ENCODE measurements at places on chromosomes 13 and 19.

- no peak for DNase-seq
Observed at GRCh38 chr13:98457053-98457452, 119.9 kb downstream of the STK24 start.

DNA sequence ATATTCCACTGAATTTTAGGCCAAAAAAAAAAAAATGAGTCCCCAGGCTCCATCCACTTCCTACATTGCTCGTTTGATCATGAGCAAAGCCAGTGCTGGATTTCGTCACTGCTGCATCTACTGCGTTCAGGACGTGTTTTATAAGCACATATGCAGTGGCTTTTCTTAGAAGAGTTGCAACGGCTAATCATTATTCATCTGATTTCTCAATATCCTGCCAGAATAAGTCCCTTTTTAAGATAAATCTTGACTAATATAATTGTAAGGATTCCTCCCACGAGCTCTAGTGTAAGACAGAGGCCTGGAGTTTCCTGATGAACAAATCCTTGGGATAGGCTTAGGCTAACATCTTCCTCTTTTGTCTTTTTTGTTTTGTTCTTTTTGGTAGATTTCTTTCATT is 19.5 kb downstream of the FAM124A start:
- no peak for DNase-seq

- no peak for DNase-seq
Observed at GRCh38 chr19:9013988-9014387, 3.8 kb upstream of the MUC16 start.

- no peak for DNase-seq
Observed at GRCh38 chr19:46317339-46317738, 20.5 kb downstream of the HIF3A start.

DNA sequence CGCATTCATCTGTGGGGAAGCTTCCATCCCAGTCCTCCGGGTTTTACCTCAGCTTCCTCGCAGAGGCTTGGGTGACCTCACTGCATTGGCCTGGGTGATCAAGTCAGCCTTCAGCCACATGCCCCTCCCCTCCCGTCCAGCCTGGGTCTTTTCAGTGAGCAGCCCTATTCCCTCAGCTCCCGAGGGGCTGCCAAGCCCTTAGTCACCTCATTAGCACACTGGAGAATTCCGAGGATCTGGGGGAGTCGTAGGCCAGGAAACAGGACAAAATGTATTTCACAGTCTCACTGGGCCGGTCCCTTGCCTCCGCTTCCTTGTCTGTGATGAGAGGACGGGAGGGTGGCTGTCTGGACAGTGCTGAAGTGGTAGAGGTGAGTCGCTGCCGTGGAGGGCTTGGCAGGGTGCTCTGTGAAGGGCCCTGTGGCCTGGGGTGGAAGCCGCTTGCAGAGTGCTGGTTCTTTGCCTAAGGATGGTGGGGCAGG is 19.9 kb downstream of the KDM4B start:
- DNase-seq, result no peak

GRCh38 chr13:27960362-27961226 is 8.5 kb downstream of the CDX2 start:
- peak; percentile 54 for DNase-seq

DNA sequence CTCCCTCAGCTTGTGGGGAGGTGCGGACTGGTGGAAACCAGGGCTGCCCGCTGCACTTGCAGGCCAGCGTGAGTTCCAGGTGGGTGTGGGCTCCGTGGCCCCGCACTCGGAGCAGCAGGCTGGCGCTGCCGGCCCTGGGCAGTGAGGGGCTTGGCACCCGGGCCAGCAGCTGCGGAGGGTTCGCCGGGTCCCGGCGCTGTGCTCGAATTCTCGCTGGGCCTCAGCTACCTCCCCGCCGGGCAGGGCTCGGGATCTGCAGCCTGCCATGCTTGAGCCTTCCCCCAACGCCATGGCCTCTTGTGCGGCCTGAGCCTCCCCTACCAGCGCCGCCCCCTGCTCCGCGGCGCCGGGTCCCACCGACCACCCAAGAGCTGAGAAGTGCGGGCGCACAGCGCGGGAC is 71.6 kb upstream of the ADGRL1 start:
- no peak for DNase-seq

DNA sequence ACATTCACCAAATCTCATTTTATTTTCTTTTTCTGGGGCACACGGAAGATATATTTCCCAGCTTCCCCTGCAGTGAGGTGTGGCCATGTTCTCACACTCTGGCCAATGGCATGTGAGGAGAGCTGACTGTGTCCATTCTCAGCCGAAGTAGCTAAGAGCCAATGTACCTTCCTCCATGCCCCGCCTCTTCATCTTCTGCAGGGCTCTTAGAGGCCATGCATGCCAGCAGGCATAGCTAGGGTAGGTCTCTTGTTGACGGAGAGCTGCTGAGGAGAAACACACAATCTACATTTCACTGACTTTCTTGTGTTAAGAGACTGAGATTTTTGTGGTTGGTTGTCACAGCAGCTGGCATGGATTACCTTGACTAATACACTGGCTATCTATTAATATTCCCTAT is 9.8 kb upstream of the MICU2 start:
- no peak for DNase-seq

DNA sequence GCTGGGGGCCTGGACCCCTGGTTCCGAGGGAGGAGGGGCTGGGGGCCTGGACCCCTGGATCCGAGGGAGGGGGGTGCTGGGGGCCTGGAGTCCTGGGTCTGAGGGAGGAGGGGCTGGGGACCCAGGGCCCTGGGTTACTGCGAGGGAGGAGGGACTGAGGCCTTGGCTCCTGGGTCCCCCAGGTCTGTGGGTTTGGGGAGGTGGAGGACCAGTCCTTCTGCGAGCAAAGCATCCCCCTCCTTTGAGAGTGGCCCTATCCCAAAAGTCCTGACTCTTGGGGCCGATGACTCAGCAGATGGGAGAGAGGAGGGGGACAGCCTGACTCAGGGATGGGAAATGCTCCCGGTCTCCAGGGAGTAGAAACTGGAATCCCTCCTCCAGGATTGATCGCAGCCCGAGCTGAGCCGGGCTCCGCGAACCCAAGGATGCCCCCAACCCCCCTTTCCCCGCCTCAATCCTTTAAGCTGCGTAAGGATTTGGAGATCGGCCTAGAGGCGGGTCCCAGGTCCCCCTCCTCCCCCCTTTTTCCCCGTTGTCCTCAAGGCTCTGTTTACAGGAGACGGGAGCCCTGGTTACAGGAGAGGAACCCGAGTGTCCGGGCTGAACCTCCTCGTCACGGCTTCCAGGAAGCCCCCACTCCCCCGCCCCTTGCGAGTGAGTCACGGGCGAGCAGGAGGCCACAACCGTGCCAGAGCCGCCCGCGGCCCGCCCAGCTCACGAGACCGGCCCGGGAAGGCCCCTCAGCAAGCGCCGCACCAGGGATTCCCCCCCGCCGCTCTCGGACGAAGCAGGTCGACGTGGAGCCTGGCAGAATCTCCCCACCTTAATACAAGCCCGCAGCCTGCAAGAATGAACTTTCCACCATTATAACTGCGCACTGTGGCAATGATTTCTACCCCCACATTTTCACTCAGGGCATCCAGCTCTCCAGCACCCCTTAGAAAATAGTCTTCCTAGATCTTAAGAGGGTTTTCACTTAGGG is 3.0 kb upstream of the ZFP36 start:
- DNase-seq, result peak; percentile 82

DNA sequence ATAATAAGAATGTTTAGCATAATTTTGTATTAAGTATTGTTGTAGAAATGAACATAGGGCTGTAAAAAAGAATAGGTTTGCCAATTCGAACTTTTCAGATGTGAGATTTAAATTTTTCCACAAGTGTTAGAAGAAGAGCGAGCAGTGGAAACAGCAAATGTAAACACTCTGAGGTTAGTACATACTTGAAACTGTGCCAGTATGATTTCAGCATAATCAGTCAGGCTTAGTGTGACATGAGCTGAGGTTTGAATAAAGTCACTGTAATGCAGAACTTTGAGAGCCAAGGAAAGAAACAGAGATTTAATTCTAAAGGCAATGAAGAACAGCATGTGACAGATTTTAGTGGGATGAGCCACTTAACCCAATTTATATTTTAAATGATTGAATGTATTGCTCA is 2166.4 kb downstream of the PCDH9 start:
- DNase-seq, result no peak

- no peak for DNase-seq
Observed at GRCh38 chr19:12695096-12695495, 1.3 kb downstream of the FBXW9 start.

- no peak for DNase-seq
Observed at GRCh38 chr19:4916292-4917082, 7.2 kb downstream of the UHRF1 start.

- no peak for DNase-seq
Observed at GRCh38 chr19:1760020-1760419, 6.7 kb downstream of the ONECUT3 start.

DNA sequence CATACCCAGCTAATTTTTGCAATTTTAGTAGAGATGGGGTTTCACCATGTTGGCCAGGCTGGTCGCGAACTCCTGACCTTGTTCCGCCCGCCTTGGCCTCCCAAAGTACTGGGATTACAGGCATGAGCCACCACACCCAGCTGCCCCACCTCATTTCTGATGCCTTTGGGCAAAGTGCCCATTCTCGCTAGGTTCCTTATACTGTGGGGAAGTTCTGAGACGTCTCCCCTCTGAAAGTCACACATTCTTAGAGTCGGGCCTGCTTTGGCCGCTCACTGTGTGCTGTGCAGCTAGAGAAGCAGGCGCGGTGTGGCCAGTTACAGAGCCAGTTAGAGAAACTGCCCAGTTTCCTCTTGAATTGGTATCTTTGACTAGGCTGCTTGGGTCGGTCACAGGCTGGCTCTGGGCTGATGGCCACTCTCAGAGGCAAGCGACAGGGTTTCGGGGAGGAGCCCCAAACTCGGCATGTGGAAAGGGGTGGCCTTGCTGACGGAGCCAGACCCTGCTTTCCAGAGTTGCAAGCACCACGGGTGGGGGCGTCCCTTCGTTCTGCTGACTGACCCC is 18.0 kb downstream of the PRAM1 start:
- DNase-seq, result no peak

GRCh38 chr13:32001154-32001768 is 30.3 kb upstream of the FRY start:
- DNase-seq, result peak; percentile 21

DNA sequence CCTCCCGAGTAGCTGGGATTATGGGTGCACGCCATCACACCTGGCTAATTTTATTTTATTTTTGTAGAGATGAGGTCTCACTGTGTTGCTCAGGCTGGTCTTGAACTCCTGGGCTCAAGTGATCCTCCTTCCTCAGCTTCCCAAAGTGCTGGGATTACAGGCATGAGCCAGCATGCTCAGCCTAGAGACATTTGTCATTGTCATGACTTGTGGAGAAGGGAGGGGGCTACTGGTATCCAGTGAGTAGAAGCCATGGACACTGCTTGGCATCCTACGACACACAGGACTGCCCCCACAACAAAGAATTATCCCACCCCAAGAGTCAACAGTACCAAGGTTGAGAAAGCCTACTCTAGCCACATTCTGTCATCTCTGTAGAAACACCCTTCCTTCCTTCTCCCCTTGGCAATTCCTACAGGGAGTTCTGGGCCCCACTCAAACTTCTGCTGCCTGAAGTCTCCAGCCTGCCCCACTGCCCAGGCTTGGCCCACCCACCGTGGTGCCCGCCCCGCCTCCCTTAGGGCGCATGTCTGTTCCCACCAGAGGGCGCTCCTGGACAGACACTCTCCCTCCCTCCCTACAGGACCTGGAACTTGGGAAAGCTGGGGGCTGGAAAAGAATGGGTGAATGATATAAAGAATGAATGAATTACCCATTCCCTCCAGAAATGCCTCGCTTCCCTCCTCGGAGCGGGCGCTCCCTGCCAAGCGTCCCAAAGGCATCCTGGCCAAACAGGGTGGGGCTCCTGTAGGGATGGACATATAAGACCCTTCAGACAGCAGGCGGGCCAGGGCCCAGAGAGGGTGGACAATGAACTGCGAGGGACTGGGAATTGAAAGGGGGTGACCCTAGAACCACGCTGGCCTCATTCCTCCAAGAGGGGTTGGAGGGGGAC is 5.5 kb upstream of the EMP3 start:
- DNase-seq, result peak; percentile 76

DNA sequence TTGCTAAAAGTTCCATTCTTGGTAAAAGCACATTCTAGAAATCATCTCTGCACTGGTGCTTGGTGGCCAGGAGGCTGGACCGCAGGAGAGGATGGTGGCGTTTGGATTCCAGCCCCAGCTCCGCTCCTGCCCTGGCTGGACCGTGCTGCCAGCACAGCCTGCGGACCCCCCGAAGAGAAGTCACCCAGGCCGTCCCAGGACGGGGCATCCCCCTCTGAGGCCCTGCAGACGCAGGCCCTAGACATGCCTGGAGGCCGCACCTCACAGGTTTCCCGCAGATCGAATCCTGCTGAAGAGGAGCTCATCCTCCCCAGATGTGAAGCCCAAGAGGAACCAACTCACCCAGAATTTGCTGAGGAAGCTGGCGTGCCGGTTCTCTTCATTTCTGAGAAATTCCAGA is 159.0 kb downstream of the TEX29 start:
- DNase-seq, result no peak

- DNase-seq, result no peak
Observed at GRCh38 chr13:111552891-111553655, 232.6 kb downstream of the TEX29 start.

DNA sequence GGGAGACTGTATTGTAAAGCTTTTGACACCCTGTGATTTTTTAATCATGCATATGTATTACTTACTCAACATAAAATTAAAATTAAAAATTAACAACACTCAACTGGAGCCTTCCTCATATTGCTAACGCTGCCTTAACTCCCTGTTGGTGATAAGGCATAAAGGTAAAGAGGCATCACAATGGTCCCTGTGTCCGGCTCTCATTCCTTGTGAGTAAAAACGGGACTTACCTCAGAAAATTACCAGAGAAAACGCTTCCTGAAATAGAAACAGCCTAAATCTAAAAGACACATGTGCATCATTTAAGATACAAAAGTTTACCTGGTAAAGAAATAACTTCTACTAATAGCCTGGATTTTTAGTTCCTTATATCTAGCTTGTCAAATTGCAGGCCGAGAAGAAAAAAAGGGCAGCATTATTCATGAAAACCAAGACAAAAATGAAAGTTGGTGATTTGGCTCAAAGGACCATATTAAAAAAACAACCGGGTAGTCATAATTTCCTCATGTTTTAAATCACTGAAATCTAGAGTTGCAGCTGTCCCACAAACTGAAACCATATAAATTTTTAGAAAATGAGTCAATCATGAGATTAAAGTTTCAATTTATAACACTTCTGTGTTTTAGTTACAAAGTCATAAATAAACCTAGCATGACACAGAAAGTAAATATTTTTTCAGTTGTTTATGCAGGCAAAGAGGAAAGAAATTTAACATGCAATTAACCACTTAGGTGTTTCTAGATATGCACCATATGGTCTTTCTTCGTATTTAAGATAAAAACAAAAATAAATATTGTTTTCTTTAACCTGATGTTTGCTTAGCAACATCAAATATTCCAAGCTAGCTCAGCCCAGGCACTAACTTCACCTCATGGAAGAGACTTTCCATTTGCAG is 94.7 kb downstream of the MIPEP start:
- no peak for DNase-seq
